Stimulated activated CD8-positive, alpha-beta memory T cell treated with anti-CD3 and anti-CD28 coated beads, Interleukin-7, amount 100 ng/mL, for 1 hour (primary cell): ENCODE measurements at places on chromosomes 6 and 20.

- DNase-seq = no peak
Measured at GRCh38 chr6:118372413-118372812, 175.7 kb upstream of the PLN start.

GRCh38 chr20:12605751-12606150 is 403.0 kb upstream of the SPTLC3 start:
- no peak for DNase-seq

DNA sequence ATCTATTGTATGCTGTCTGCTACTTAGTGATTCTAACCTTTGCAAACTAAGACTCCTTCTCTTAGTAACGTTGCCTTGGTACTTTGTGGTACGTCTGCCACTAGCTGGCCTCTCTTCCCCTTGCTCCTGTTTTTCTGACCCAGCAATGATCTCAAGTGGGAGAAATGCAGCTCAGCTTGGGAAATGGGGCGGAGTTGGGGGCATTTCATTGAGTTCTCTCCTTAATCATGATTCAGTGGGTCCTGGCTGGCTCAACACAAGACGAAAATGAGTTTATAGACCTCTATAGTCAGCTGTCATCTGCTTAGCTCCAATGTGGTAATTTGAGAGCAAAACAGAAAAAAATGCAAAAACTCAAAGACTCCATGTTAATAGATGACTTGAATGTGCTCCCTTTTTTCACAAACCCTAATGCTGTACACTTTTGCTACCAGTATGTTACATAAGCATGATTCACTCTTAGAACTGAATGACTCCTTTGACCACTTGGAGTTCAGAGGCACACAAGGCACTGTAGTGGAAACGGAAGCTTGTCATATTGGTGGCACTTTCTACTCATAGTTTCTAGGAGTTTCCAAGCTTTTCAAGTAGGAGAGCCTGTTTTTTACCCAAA is 55.3 kb upstream of the SOX4 start:
- DNase-seq = no peak

- DNase-seq = peak; percentile 14
Measured at GRCh38 chr20:20452254-20452676, 84.4 kb downstream of the INSM1 start.

DNA sequence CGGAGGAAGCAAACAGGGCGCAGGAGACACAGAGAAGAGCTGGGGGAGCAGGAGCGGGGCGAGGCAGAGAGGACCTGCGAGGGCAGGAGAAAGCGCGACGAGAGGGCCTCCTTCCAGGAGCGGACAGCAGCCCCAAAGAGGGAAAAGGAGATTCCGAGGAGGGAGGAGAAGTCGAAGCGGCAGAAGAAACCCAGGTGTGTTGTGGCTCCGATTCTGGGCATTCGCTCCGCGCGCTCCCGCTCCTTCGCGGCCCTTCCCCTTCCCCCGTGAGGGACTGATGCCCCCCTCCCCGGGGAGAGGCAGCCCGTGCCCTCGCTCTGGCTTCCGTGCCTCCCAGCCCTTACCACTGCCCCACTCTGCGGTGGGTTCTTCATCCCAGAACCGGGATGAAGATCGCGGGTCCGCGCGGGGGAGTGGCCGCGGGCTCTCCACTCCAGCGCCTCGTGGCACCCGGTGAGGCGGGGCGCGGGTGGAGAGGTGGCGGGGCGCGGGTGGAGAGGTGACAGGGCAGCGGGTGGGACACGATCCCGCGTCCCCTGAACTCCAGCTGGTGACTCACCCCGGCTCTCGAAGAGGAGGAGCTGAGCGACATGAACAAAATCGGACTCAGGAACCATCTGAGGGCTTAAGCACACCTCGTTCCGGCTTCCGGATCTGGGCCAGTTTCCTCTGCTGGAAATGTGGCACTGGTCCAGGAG is 22.4 kb downstream of the TMC2 start:
- DNase-seq = no peak

DNA sequence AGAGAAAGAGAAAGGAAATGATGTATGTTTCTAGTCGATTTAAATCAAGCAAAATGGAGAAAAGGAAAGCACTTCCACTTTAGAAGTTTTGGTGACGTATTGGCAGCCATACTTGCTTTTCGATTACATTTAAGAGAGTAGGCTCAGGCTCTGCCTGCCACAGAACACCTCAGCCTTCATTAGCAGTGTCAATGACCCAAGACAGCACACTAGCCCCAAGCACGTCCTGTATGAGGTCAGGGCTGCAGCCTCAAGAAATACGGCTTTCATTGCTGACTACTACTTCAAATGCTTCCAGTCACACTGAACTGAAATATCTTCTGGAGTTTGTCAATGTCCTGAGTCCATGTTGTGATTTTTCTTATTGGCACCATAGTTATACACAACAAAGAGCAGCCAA is 285.3 kb downstream of the EYA4 start:
- no peak for DNase-seq

- DNase-seq = no peak
Measured at GRCh38 chr6:34338377-34338776, 54.1 kb downstream of the NUDT3 start.

DNA sequence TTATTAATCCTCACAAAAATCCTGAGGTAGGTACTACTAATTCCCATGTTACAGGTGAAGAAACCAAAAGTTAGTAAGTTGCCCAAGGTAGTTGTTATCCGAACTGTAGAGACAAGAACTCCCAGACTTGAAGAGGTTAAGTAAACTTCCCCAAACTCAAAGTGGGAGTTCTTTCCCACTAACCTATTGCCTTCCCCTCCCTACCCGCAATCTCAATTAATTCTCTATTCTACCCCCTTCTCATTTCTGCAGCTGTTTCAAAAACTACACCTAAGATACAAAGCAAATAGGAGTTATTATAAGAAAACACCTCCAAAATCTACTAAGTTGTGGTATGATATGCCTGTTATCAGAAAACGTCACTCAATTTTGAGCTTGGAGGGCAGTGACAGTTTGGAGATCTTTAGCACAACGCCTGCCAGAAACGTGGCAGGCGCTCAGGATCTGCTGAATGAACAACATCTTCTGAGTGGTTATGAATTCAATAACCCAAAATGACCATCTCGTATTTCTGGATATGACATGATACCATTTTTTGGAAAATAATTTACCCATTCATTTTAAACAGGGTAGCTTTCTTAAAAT is 7.1 kb downstream of the CSNK2A1 start:
- DNase-seq = no peak

DNA sequence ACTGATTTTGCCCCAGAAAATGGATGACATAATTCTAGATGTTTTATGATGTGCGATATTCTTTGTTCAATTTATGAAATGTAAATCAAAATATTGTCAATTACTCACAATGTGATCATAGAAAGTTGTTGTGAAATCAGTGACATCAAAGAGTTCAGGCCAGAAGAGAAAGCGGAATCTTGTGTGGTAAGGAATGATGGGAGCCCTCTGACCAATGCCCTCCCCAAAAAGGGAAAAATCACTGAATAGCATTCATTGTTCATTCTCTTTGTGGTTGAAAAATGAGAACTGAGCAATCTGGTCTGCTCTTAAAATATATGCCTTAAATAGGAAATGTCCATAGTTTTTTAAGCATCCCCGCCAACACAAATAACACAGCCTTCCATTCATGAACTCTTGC is 247.1 kb upstream of the GRIK2 start:
- DNase-seq = no peak

DNA sequence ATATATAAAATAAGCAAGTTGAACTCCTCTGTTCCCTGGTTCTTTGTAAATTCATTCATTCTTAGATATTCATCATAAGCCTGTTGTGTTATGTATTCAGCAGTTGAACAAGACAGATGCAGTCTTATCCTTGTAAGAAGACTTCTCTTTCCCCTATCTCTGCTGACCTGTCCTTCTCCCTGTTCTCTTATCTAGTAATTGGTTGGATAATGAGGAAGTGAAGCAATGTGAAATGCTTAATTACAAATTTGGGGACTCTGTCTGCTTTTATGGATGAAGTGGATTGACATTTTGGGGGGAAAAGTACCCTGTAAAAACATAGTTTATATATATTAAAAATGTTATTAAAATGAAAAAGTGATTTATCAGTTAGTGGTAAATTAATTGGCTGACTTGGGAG is 37.0 kb downstream of the CDKAL1 start:
- DNase-seq = no peak

- no peak for DNase-seq
Measured at GRCh38 chr6:118768904-118769325, 117.5 kb upstream of the CEP85L start.

GRCh38 chr6:130182466-130182865 is 40.3 kb downstream of the SAMD3 start:
- DNase-seq = no peak

DNA sequence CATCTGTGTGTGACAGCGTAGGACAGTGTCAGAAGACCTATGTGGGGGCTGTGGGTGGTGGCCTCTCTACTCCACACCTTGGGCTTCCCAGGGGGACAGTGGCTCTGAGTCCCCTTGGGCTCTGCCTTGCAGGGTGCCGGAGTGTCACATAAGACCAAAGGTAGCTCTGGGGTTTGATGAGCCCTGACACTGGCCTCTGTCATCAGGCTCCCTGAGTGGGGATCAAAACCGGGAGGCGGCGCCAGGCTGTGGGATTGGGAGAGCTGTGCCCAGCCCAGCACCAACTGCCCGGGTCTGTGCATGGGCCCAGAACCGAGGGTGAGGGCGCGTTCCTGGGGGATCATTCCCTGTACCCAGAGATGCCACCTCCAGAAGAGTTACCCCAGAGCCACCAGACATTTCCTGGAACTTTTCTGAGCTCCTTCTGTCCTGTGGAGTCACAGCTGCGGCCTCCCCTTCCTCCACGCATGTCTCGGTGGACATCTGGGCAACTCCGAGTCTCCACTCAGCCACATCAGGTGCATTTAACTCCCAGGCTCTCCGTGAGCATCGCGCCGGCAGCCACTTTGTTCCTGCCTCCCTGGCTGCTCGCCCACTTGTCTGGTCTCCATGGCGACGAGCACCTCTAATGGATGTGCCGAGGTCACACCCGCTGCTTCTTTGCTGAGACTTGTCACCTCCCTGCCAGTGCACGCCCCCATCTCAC is 94.7 kb downstream of the TMEM242 start:
- no peak for DNase-seq

- DNase-seq = no peak
Measured at GRCh38 chr6:169323221-169323620, 69.6 kb upstream of the THBS2 start.

GRCh38 chr20:21376626-21377025 is 20.7 kb downstream of the NKX2-4 start:
- no peak for DNase-seq

GRCh38 chr6:130526466-130526865 is 160.6 kb downstream of the TMEM200A start:
- no peak for DNase-seq

DNA sequence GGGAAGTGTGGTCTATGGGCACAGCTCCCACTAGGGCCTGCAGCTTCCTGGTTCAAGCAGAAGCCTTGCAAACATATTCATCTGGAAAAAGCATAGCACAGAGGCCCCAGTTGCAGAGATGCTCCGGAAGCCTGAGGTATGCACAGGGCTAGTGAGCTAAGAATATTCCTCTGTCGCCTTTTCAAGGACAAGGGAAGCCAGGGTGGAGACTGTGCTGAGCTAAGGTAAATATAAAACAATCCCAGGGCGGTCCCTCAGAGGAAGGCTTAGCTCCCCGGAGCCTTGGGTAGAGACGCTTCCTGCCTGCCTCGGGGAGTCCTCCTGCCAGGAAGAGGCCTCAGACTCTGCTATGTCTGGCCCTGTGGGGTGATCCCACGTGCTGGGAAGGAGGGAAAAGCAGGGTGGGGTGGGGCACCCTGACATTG is 134.8 kb upstream of the FOXA2 start:
- no peak for DNase-seq

- DNase-seq = no peak
Measured at GRCh38 chr20:25277051-25277801, 29.3 kb downstream of the PYGB start.

GRCh38 chr6:45589367-45589766 is 211.6 kb upstream of the SUPT3H start:
- no peak for DNase-seq

- no peak for DNase-seq
Measured at GRCh38 chr20:35002426-35003210, 47.0 kb downstream of the MYH7B start.
